ENCODE measurements at places on chromosomes 3 and 15.

DNA sequence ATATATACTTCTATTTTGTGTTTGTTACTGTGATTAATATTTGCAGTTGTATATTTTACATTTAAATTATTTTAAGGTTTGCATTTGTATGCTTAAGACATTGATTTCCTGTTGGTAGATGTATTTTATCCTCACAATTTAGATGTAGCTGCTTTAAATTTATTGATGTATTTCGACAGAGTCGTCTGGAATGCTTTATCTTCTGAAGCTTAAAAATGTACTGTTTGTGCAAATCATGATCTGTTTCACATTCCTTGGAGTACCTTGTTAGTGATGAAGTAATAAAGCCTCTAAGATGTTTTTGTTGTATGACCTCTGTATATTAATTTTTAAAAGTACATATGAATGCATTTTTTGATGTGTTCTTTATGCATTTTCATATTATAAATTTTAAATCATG is 1.9 kb downstream of the CHD2 start:
- DNase-seq, result no peak

DNA sequence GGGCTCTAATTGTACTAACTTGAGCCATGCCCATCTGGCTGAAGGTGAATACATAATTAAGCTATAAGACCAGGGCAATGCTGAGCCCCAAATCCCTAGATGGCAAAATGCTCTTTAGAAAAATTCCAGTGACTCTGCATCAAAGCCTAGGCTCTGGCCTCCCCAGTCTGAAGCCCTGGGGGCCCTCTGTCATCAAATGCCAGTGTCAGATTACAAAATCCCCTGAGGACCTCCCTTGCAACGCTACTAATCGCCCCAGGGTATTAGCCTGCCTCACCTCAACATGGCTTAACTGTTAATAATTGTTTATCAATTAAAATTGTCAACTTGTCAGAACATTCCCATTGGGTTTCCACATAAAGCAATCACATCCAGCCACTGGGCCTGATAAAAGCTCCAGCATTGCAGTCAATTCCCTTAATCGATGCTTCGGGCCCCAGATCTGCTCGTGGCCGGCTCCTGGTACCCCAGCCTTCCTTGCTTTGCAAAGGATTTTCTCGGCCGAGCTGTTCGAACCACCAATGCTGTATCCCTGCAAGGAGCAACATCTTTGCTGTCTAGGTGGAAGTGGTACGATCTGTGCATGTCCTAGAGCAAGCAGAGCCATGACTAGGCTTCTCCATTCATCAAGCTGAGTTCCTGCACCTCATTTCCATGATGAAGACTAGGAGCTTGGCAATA is 151.7 kb downstream of the MEGF11 start:
- DNase-seq, result no peak

- DNase-seq, result no peak
Observed at GRCh38 chr3:166877971-166878370, 502.1 kb downstream of the ZBBX start.

GRCh38 chr15:43238671-43239131 is 17.9 kb upstream of the EPB42 start:
- no peak for DNase-seq

GRCh38 chr3:142916605-142917004 is 27.7 kb upstream of the PCOLCE2 start:
- DNase-seq, result no peak

DNA sequence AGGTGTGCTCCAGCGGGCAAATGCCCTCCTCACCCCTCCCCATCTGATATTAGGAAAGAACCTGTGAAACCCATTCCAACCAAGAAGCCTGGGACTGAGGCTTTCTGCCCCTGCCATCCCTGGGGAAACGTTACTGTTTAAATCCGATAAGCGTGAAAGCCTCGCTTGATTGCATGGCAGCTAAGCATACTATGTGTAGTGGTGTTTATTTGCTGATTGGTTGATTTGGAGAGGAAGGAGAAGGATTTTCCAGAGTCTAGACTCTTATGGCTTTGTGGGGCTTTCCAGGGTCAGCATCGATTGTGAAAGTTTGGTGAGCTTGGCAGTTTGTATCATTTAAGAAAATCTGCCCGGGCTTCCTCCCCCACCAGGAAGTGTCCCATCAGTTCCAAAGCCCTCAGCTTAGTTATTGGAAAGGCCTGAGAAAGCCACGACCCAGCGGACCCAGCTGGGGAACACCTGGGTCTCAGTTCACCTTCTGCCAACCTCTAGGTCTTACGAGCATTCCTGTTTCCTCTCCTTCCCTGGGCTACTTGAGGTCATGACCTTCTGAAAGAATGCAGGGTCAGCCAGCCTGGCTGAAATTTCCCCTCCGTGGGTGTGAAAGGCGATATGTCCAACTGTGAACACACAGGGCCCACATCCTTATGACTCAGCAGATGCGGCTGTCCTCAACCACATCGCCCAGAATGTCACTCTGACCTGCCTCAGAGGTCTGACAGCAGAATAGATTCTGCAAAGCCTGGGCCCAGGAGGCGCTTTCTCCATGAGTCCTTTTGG is 62.8 kb upstream of the HERC1 start:
- no peak for DNase-seq
